Urothelium cell line (cell line): ENCODE measurements at places on chromosomes 5 and 9.

DNA sequence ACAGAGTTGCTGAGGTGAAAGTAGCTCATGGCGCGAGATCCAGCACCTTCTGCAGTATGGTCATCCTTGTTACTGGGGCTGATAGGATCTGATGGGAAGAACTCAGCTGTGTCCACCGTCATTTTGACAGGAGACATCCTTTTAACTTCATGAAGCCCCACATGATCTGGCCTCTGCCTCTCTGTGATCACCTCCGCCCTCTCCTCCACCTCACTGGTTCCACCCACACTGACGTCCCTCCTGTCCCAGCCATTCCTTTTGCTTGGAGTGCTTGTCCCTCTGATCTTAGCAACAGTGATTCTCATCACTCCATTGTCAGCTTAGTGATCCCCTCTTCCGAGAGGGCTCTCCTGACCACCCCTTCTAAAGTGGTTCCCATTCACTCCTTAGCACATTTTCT lies 25.8 kb downstream of the NEUROG1 start:
- no peak for DNase-seq

DNA sequence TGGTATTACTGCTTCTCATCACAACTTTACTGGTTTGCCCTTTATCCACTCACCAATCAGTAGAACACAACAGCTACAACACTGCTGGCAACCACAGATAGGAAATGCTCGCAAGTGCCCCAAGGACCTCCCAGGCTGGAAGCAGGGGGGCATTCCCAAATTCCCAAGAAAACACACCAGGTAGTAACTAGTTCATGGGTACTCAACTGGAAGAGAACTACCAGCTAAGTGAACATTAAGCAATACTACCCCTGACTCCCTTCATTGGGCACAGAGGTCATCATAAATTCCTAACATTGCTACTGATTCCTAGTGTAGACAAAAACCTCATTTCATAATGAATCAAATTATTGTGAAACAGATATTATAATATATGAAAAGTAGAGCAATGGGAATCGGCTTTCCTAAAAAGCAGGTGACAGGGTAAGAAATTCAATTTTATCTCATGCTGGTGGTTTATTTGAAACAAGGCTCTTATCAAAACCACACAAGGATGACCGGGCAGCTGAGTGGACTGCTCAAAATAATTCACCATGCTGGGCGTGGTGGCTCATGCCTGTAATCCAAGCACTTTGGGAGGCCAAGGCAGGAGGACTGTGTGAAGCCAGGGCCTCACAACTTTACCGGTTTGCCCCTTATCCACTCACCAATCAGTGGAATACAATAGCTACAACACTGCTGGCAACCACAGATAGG lies 81.6 kb downstream of the TLE1 start:
- DNase-seq: no peak

DNA sequence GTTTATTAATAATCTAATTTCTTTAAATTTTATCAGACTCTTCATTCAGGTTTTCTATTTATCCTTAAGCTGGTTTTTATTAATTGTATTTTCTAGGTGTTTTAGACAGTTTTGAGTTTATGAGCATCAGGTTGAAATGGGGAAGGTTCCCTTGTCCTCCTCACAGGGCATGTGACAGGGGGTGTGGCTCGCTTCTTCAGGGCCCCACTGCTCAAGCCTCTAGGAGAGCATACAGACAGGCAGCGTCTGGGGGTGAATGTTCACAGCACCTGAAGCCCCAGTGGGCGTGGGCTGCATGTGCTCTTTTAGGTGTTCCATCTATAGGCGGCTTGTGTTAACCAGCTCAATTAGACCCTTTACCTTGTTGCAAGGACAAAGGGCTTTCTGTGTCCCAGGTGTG lies 78.2 kb upstream of the RUFY1 start:
- no peak for DNase-seq

DNA sequence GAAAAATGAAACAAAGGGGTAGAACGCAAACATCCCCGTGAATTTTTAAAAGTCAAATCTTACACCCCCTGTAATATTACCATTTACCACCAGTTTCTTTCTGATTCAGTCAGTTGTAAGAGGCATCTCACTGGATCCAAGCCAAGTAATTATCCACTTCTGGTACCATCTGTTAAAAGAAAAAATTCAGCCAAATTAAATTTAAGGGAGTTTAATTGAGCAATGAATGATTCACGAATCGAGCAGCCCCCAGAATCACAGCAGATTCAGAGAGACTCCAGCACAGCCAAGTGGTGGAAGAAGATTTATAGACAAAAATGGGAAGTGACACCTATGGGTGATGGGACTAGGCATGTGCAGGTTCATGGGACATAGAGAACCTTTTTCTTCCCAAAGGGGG lies 29.9 kb upstream of the MTMR12 start:
- no peak for DNase-seq

GRCh38 chr5:169971780-169972179 lies 8.5 kb downstream of the INSYN2B start:
- no peak for DNase-seq

GRCh38 chr9:133604856-133605255 lies 4.3 kb downstream of the FAM163B start:
- DNase-seq: no peak

GRCh38 chr5:126965487-126965886 lies 64.9 kb downstream of the MARCHF3 start:
- no peak for DNase-seq

DNA sequence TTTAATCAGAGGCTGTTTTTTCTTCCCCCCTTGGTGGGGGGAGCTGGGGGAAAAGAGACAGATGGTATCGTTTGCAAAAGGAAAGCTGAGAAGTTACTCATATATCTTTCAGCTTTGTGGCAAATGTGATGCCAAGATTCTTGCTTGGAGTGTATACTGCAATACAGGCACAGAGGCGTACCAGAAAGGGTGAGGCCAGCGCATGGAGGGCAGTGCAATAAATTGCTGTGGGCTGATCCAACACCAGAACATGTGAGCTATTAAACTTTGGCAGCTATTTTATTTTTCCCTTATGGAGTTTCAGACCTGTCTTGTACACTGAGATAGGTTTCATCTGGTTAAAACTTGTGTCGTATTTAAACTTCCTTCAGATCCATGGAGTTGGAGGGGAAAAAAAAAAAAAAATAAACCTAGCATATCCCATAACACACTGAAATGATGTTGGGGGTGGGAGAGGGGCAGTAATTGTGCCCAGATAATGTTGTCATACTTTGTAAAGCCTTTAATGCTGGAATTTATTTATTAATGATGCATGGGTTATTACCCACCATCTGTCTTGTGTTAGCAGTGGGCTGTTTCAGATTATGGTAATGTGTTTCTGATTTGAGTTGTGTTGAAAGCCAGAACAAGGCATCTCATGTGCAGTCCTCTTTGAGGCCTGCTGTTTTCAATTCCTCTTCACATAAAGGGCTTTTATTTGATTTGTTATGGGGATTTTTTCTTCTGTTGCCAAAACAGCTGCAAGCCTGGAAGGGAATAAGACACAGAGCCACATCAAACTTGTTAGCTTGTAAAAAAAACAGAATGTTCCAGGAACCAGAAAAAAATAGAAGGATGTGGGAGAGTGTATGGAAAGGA lies 891.3 kb downstream of the TLE1 start:
- DNase-seq: no peak

GRCh38 chr5:68652534-68652965 lies 437.0 kb downstream of the PIK3R1 start:
- DNase-seq: no peak

DNA sequence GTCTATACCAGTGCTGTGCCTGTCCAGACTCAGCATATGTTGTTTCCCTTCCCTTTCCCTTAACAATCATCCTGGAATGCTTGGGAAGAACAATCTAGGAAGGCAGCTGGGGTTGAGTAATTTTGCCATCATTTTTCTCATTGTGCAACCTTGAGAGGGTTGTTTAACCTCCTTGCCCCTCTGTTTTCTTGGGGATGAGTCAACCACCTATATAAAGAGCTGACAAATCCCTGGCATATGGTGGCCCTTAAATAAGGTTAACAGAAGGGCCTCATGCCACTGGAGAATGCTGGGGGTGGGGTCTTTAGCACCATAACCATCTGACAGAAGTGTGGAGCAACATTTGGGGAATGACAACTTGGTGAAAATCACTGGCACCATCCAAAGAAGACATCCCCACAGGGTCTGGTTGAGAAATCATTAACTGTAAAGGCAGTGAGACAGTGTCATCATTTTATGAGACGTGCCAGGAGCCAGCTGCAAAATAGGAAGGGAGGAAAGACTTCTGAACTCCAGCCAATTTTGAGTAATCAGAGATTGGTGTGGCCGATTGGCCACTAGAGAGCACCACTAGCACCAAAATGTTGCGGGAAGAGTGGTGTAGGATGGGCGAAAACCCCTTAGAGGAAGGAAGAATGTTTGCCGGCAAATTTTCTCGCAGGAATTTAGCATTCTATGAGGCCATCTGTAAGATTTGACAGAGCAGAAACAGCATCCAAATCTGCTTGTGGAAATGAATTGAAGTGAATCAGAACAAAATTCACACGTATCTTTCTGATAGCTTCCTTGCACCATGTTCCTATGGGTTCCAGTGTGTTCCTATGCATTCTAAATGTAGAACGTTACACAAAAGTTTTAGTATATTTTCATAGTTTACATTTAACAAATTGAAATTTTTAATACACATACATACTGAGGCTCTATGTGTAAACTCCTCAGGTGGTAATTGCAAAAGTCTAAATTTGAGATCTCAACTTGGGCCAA lies 113.8 kb downstream of the MSX2 start:
- peak; percentile 67 for DNase-seq

- DNase-seq: no peak
Observed at GRCh38 chr9:137802021-137802420, 75.6 kb upstream of the CACNA1B start.

DNA sequence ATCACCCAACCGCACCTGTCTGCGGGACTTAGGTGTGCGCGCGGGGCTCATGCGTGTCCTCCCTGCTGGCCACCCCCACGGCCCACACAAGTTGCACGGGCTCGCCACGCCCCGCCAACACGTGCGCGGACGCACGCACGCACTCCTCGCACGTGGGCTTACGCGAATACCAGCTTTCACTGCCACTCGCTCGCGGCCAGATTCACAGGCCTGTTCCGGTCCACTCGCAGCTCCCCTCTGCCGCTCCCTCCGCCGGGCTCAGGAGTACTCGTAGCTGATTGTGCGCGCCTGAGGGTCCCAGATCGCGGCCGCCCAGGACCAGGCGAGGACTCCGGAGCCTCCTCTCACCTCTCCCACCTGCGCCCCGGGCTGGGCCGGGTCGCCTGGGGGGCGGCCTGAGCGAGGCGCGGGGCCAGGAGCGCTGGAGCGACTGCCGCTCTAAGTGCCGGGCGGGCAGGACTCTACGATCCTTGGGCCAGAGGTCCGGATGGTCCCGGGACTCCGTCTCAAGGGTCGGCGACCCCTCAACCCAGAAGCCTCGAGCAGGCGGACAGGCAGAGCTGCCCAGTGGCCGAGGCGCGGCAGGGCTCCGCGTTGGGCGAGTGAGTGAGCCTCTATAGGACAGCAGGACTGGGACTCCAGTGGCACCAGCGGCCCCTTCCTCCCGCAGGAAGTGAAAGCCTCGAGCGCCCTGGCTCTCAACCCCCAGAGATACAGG lies 3.4 kb downstream of the PCDHGC5 start:
- no peak for DNase-seq

- no peak for DNase-seq
Observed at GRCh38 chr5:142327111-142327842, 2.5 kb upstream of the SPRY4 start.

DNA sequence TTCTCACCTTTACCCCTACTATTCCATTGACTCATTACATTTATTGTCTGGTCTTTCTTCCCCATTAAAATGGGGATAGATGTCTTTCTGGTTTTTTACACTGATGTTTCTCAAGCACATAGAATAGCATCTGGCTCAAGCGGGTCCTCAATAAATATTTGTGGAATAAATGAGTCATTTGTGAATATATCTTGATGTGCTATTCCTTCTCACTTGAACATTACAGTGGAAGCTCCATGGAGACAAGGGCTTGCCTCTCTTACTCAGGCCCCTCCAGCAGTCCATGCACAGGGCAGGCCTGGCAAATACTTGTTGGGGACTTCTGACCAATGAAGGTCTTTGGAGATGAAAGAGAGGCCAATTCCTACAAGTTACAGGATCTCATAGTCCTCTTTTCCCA lies 151.7 kb upstream of the TAS2R1 start:
- DNase-seq: no peak

DNA sequence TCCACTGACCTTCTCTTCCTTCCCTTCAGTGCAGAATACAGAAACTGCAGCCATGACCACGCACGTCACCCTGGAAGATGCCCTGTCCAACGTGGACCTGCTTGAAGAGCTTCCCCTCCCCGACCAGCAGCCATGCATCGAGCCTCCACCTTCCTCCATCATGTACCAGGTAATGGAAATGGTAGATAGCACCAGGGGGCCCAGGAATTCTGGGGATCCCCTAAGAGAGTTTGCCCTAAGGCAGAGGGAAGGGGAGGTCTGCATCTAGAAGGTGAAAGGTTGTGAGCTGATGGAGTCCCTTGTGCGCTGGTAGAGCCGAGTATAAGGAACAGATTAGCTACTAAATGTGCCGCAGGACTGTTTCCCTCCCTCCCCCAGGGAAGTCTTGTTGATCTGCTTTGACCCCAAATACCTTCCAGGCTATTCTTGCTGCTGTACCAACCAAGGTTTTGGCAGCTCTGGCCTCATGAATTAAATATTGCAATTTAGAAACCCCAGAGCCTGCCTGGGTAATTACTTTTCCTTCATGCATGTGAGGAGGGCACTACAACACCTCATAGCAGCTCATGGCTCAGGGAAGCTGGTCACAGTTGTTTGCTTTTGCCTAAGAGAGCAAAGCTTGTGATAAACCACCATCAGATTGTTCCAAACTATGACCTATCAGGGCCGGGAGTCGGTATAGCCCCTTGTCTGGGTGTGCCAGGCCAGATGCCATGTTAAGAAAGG lies 19.6 kb downstream of the CYFIP2 start:
- no peak for DNase-seq

GRCh38 chr9:95494416-95495371 lies 22.1 kb downstream of the PTCH1 start:
- no peak for DNase-seq

DNA sequence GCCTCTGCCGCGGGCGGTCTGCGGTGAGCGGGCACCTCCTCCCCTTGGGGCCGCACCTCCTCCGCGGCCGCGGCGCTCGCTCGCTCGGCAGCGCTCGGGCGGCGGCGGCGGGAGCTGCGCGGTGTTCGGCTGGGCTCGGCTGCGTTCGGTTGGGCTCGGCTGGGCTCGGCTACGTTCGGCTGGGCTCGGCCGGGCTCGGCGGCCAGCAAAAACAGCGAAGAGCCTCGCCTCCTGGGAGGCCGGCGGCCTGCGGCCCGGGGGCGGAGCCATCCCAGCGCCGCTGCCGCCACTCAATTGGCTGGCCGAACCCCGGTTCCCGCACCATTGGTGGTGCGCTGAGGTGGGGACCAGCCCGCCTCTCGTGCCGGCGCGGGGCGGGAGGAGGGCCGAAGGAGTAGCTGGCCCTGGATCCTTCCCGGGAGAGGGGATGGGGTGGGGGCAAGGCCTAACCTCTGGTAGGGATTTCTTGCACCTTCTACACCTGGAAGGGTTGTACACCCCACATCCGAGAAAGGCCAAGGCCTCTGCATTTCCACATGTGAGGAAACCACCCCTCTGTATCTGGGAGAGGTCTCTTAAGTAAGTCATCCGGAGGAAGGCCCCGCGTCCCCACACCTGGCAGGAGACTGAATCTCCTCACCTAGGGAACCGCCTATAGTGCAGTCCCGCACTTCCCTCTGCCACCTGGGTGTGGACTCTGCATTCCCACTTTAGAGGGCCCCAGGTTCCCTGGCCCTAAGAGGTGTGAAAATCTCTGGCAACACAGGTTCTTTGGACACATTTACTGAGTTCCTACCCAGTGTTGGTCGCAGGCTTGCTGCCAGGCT lies at the start of gene ENHO:
Gene ENHO (minus strand): TSS at position 20 of the 827 bp plus-strand sequence. CDS start 1,295 bp downstream, outside the sequence.
- peak; percentile 97 for DNase-seq
